ENCODE measurements at places on chromosomes 5 and 9.

DNA sequence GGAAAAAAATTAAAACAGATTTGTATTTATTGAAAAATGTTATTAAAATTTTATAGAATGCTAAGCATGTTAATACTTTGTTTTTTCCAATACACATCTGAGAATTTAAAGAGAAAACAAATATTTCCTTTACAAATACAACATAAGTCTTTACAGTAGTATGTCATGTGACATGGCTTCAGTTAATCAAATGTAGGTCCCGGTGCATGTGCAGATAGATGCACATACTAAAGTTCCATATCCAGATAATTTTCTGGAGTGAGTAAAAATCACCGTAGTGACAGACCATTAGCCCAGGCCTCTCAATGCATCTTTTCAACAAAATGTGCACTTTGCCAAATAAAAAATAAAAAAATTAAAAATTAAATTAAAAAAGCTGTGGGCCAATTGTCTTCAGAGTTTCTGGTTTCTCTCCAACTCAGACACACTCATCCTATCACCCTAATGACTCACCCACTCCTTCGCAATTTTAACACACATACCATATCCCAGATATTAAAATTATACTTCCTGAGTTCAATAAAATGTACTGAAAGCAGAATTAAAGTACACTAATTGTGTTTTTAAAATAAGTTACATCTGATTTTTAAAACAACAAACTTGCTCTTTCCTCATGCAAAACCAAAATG is 508.1 kb downstream of the NR2F1-AS1 start:
- ATAC-seq: no peak

DNA sequence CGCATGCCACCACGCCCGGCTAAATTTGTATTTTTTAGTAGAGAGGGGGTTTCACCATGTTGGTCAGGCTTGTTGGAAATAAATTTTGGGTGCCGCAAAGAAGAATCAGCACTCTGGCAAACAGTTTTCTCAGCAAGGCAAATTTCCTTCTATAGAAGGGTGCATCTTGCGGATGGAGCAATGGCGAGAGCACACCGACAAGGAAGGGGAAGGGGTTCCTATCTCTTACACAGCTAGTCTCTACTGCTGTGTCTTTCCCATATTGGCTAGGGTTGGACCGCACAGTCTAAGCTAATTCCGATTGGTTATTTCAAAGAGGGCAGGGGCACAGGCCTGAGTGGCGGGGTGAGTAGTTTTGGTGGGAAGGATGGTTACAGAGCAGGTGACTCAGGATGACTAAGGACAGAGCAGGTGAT is 707 bp downstream of the GTF3C5 start:
- ATAC-seq: no peak

DNA sequence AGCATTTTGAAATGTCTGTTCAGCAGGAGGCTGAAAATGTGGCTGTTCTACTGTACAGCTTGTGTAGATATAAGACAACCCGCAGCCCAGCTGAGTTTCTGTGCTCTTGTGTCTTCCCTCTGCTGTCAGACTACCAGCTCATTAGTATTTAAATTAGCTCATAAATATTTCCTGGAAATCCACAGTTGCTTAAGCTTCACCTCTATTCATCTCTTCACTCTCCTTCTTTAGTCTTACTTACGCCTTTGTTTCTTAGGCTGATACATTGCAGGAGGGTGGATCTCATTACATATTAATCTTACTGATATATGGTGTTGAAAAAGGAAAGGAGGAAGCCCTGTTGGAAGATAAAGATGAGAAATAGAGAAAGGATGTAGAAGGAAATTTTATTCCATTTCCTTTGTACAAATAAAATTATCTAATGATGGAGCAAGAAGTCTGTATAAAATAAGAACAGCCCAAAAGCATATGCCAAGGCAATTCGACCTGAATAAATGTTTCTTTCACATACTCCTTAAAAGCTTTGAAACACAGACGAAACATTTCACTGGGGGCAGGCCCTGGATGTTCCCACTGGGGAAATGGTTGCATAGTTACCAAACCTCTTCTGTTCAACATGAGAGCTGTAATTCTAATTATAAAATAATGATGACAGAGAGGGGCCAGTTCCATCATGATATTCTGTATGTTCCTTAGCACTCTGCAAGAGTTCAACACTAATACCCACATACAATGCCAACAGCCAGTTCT is 111.8 kb upstream of the APC start:
- no peak for ATAC-seq

GRCh38 chr9:78236551-78236910 is 656 bp downstream of the CEP78 start:
- peak; percentile 3 for ATAC-seq

DNA sequence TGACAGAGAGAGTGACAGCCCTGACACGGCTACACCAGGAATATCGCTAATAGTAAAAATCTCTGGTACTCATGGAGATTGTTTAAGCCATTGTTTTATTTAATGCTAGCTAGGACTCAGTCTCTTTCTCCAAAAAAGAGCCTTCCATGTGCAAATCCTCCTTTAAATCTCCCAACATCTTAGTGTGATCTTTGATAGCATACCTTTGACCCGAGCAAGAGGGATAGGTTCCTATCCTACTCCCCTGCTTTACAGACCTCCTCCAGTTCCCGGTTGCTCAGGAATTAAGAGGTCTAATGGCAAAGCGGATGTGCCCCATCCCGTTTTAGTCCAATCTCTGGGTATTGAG is 663 bp upstream of the FRMD3 start:
- ATAC-seq: no peak

- ATAC-seq: no peak
Measured at GRCh38 chr5:80864706-80865435, 95.3 kb upstream of the RASGRF2 start.

DNA sequence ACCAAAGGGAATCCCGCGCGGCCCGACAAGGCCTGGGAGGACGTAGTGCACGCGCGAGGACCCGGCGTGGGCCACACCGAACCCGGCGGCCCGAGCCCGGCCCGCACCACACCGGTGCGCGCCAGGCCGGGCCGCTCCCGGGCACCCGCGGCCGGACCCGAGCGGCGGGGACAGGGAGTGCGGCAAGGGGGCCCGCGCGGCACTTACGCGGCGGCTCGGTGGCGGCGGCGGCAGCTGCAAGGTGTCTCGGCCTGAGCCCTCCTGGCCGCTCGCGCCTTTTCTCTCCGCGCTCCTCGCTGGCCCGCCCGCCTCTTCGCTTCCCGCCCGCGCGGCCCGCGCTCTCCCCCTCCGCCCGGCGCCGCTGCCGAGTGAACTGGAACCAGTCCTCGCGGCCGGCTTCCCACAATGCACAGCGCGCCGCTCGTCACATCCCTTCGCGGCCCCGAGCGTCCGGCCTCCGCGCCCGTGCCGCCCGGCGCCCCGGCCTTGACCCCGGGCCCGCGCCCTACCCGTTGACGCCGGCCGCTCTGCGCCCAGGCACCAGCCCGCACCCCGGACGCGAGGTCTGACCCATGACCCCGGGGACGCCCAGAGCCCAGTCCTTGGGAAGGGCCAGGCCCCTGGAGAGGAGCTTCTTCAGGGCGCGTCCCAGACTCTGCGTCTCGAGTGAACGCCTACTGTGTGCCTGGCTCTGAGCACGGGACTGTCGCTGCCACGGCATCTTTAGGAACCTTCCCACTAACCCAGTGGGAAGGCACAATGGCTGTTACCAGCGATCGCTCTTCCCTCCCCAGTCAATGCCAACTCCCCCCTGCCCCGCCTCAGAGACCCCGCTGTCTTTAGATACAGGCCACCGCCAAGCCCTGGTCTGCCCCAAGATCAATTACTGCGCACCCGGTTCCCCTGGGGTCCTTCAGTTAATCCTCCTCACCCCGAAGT is at the start of gene MACROH2A1:
MACROH2A1 (minus strand) TSS at position 377 of the 939 bp plus-strand sequence. CDS start 10,138 bp downstream, outside the sequence.
- ATAC-seq: peak; percentile 98

- no peak for ATAC-seq
Measured at GRCh38 chr5:135134691-135135381, 100.8 kb upstream of the PITX1 start.

GRCh38 chr5:10288592-10289219 is 19.0 kb downstream of the CMBL start:
- no peak for ATAC-seq

DNA sequence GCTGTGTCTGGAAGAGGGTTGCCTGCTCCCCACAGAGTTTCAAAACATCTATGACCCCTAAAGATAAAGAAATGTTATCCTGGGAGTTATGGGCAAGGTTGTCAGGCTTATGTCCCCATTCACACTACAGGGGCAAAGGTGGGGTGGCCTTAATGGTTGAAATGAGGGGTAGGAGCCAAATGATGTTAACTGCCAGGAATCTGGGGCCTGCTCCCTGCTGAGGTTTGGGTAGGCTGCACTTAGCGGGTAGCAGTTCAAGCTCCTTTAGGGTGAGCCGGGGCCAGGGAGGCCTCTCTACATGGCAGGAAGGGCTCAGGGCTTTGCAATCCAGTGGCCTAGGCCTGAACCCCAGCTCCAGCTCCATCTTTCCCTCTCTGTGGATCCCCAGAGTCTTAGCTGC is 3.0 kb downstream of the FGF18 start:
- no peak for ATAC-seq

- ATAC-seq: no peak
Measured at GRCh38 chr5:57986761-57987341, 473.0 kb downstream of the PLK2 start.

- ATAC-seq: peak; percentile 28
Measured at GRCh38 chr9:35847792-35848572, 19.0 kb downstream of the TMEM8B start.

- no peak for ATAC-seq
Measured at GRCh38 chr5:169001394-169001793, 299.5 kb downstream of the SLIT3 start.

- ATAC-seq: no peak
Measured at GRCh38 chr9:120891245-120891883, 14.4 kb upstream of the PHF19 start.

DNA sequence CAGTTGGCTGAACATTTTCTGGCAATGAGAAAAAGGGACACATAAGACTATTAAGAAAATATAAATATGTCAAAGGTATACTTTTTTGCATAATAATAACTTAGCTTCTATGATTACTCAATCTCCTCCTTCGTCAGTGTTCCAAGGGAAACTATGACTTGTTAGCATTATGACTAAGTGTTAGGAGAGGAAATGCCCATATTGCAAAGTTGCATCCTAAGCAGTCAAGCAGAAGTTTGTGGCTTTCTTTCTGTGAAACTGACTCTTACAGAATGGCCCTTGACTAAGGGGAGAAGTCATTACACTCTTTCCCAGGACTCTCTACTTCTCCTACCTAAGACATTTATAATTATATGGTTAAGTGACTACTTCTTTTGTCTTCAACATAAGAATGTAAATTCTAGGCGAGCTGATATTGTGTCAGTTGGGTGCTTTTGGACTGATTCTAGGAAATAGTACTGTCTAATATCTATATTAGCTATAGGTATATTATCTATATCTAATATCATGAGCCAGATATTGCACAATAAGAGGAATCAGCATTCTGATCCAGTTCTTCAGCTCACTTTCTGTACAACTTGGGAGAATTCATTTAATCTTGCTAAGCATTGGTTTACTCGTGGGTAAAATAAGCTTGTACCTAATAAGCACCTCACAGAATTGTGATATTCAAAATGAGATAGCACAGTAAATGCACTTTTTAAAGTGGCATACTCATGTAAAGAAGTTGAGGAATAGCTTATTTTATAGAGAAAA is 16.4 kb upstream of the SPINK6 start:
- peak; percentile 13 for ATAC-seq

GRCh38 chr5:38866362-38867031 is 20.7 kb downstream of the OSMR start:
- no peak for ATAC-seq

GRCh38 chr5:14313986-14314690 is 171.0 kb downstream of the TRIO start:
- ATAC-seq: no peak

- peak; percentile 46 for ATAC-seq
Measured at GRCh38 chr5:151123897-151124751, 33.5 kb downstream of the ANXA6 start.

DNA sequence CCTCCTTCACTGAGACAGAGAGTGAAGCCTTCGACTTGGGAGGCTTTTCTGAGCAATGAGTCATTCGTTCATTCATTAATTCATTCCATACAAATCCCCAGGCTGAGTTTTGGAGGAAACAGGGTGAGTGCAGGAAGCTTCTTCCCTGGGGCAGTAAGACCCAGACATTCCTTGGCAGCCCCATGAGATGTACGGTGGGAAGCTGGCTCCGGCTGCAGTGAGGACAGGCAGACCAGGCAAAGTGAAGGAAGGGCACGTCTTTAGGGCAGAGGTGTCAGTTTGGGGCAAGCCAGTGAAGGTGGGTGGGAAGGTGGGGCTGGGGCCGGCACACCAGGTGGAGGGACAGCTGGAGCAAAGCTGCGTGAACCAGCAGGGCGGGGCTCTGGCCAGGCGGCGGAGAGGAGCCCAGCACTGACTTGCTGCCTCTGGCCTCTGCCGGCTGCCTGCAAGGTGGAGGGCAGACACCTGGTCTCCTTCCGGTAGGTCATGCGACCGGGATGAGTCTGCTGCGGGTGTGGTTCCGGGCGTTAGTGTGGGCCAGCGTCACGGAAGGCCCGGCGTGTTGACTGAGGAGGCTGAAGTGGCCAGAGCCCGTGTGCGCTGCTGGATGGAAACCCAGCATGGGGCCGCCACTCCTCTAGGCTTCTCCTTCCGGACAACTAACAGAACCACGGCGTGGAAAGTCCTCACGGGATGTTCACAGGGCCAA is 16.6 kb downstream of the OLFM1 start:
- peak; percentile 15 for ATAC-seq

DNA sequence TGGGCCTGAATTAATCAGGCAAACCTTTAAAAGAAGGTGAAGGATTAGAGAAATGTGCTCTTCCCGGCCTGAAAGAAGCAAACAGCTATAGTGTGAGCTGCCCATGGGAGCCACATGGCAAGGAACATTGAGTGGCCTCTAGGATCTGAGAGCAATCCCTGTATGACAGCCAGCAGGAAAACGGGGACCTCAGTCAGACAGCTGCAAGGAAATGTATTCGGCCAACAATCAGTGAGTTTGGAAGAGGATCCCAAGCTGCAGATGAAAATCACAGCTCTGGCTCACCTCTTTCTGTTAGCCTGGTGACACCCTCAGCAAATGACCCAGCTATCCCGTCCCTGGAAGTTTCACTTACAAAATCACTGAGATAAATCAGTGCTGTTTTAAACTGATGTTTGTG is 309.2 kb downstream of the SH3GL2 start:
- no peak for ATAC-seq

- ATAC-seq: peak; percentile 95
Measured at GRCh38 chr9:131289301-131290035, at the start of gene PLPP7. Gene PLPP7 (plus strand): TSS chr9:131289723. CDS start chr9:131289998, 275 bp downstream.

GRCh38 chr5:179171251-179171815 is 111.2 kb downstream of the ZNF354C start:
- no peak for ATAC-seq

DNA sequence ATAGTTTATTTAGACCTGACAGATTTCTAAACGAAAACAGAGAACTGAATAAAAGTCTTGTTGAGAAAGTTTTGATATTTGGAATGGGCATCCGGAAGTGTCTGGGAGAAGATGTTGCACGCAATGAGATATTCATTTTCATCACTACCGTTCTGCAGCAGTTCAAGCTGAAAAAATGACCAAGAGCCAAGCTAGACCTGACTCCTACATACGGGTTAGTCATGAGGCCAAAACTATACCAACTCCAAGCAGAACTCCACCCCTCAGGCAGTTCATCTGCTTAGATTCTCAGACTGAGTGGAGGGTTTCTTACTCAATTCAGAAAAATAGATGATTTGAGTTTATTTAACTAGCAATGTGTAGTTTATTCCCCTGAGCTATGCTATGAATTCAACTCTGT is 95.4 kb upstream of the ANXA1 start:
- ATAC-seq: no peak

GRCh38 chr5:119583684-119584083 is 45.7 kb upstream of the FAM170A start:
- no peak for ATAC-seq

- ATAC-seq: no peak
Measured at GRCh38 chr5:107555425-107556090, 115.2 kb downstream of the EFNA5 start.

- ATAC-seq: no peak
Measured at GRCh38 chr9:70933321-70933720, 188.1 kb downstream of the TRPM3 start.
